ENCODE measurements at places on chromosomes 2 and 18.

GRCh38 chr2:45278365-45279078 lies 269.3 kb upstream of the SIX2 start:
- DNase-seq, result no peak

DNA sequence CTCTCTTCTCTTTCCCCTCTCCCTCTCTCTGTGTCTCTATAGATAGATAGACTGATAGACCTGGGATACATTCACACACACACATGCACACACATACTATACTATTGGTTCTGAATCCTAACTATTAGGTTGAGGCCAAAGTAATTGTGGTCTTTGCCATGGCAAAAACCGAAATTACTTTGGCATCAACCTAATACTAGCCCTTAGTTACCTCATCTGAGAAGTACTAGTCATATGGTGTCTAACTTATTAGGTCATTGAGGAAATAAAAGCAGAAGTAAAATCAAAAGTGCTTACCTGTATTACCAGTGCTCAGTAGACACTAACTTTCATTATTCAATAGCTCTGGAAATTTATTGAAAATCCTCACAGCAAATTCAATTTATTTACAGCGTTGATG lies 451.5 kb downstream of the EPHA4 start:
- no peak for DNase-seq

DNA sequence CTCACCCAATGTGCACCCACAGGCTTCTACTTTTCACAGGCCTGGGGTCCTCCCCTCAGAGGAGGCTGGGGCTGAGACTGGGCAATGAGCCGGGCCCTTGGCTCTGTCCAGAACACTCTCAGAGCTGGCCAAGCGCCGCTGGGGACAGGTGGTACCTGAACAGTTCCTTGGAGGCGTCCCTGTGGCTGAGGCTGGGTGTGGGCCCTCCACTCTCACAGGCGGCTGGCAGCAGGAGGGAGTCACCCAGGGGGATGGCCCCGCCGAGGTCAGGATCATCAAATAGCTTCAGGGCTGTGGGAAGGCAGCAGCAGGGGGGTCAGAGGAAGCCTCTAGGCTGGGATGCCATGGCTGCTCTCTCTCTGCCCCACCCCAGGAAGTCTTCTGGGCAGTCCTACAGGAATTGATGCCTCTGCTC lies 27.1 kb downstream of the HS1BP3 start:
- peak; percentile 90 for DNase-seq

GRCh38 chr2:120066800-120067547 lies 54.1 kb downstream of the EPB41L5 start:
- DNase-seq, result no peak

DNA sequence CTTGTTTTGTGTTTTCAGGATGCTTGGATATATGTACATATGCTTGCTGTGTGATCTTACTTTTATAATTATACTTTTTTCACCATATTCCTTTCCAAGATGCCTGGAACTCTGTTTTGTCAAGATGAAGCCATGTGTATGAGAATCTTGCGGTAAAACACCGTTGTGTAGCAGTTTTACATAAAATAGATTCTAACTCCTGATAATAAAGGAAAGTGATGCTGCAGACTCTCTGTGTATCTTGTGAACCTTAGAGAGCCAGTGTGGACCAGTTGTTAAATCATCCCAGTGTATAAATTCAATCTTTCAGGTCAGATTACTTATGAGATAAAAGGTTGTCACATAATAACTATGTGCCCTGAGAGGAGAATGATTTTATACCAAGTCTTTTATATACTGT lies 12.5 kb upstream of the ITGA4 start:
- DNase-seq, result no peak

DNA sequence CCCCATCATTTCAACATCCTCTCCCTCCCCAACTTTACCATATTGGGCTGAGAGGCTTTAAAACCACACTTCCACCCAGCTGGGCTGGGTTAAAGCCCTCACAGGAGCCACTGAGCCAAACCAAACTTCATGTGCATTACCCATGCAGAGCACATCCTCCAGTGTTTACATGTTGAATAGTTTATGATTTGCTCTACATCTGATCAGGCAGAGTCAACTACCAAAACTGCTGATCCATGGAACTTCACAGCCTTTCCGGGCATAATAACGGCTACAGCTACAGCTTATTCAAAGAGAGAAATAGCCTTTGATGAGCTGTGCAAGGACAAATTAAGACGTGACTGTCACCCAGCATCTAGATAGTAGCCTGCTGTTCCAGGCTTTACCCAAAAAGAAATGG lies 39.0 kb downstream of the MAIP1 start:
- no peak for DNase-seq

Data from mesenteric fat pad (tissue), 1 donor.